ENCODE measurements at places on chromosomes 7 and 10.
A peak's percentile ranks its signal among the peaks of the same experiment; 100 is the strongest.

GRCh38 chr10:78524342-78524741 is 490.7 kb downstream of the RPS24 start:
- no peak for DNase-seq

- no peak for DNase-seq
These were observed 1.7 kb downstream of the BLNK start for GRCh38 chr10:96269438-96270300.

- DNase-seq, result no peak
These were observed 127.5 kb downstream of the SNX10 start for GRCh38 chr7:26419198-26419597.

- no peak for DNase-seq
These were observed 153.0 kb downstream of the TNS3 start for GRCh38 chr7:47428768-47429472.

DNA sequence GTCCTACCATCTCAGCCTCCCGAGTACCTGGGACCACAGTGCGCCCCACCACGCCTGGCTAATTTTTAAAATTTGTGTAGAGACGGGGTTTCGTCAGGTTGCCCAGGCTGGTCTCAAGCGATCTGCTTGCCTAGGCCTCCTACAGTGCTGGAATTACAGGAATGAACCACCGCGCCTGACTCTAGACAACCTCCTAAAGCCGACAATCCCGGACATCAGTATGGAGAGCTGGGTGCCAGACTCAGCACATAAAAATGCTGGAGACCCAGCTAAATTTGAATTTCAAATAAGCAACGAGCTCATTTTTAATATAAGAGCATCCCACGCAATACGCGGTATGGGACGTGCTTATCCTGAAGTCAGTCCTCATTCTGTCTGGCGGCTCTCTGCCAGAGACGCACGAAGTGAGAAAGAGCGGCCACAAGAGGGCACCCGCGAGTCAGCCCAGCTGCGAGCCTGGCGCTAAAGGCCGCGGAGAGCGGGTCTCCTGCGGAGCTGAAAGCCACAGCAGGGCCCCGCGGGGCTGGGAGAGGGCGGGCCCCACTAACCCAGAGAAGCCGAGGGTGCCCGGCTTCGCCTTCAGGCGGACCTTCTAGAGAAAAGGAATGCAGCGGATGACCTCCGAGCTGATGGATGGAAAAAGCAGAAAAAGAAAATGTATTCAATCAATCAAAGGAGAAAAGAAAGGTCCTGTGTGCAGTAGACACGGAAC is 7.0 kb downstream of the CALY start:
- DNase-seq, result peak; percentile 94
